ENCODE measurements at places on chromosomes 4 and X.

DNA sequence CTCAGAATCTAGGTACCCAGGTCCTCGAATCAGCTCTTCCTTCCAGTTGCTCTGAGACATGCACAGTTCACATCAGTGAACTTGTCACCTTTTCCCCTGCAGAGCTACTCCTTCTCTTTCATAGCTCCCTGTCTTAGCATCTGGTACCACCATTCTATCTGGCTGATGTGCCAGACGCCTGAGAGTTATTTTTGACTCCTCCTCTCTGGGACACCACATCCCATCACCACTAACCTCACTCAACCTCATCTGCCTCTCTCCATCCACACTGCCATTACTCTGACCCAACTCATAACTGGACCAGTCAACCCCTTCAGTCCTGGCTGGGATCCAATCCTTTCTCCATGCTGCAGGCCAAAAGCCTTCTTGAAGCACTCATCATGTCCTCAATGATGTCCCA, 44.5 kb downstream of the SLC2A9 start:
- DNase-seq: no peak

DNA sequence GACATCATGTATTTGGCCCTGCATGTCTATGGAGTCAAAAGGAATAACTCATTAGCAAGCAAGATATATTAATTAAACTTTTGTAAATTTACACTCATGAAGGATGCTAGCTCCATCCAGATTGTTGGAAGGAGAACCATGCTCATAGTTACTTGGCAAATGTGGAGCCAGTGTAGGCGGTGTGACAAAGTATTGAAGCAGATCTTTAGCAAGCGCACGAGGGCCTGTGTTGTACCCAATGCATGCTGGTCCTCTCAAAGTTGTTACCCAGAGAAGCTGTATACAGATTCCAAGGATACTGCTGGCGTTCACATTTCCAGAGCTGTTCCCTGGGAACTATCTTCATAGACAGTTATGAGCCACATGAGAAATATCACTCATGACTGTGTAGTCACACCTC, 196.4 kb upstream of the MBNL3 start:
- DNase-seq: no peak

GRCh38 chr4:173834151-173834550, 304.1 kb upstream of the HAND2 start:
- DNase-seq: no peak

- no peak for DNase-seq
These were observed at the start of gene MANBA for GRCh38 chr4:102760645-102761295. Gene MANBA (minus strand): TSS chr4:102760968. CDS start chr4:102760894, 74 bp downstream.

- no peak for DNase-seq
These were observed 12.7 kb downstream of the ADH4 start for GRCh38 chr4:99131378-99131777.

DNA sequence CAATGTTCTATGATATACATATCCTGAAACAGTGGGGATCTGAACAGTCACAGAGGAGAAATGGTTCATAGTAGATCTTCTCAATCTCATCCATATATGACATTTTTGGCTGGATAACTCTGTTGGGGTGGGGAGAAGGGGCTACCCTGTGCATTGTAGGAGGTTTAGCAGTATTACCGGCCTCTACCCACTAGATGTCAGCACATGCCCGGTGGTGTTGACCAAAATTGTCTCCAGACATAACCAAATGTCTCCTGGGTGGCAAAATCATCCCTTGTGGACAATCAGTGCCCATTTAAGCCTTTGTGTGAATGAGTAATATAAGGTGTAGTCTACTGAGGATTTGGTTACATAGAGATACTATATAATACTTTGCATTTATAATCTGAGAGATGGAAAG, 89.9 kb downstream of the PLS3 start:
- no peak for DNase-seq

DNA sequence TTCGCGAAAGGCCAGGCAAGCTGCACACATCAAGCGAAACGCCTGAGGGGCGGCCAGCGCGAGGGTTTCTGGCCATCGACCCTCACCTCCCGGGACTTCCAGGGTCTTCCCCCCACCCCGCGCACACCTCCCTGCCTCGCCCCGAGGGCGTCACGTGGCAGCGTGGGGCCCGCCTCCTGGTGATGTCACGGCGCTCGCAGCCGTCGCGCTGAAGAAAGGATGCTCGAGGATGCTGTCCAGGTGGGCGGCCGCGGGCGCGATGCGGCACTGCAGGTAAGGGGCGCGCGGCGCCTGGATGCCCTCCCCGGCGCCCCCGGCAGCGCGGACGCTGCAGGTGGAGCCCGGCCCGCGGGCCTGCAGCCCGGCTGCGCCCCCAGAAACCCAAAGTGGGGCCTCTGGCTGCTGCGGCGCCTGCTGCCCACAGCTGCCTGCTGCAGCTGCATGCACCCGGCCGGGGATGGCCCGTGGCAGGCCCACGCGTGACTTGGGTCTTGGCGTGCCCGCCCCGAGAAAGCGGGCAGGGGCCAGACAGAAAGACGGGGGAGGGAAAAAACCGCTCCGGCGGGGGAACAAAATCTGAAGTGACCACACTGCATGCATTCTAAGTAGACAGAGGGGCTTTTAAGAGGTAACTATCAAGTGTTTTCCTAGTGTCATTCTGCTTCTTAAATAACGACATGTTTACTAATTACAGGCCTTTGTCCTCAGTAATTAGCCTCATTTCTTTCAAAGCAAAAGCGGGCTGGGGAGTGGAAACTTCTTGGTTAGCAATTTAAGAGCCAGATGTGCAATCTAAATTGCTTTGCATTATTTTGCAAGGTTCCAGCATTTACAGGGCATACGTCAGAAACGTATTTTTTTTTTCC, 1.7 kb downstream of the CLCN4 start:
- no peak for DNase-seq

GRCh38 chr4:38612646-38613414, 51.2 kb upstream of the KLF3 start:
- DNase-seq: no peak

GRCh38 chrX:8432396-8432795, 32.2 kb upstream of the VCX3B start:
- no peak for DNase-seq

- no peak for DNase-seq
These were observed 1085.6 kb upstream of the TENM3 start for GRCh38 chr4:181157647-181158046.

DNA sequence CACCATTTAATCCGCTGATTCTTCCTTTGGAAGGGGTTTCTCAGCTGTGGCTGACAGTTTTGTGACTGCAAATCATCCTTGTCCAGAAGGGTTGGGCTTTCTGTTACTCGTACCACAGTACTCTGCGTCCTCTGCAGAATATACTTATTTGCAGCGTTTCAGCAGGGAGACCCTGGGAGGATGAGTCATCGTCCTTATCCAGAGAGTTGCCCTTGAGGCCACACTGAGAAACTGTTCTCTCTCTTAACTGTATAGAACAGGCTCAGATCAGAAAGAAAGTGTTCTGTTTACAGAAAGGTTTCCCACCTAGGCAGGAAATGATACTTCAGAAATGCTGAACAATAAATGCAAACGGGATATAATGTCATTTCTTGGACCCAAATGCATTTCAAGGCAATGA, 47.8 kb upstream of the DDX53 start:
- peak; percentile 17 for DNase-seq

- no peak for DNase-seq
These were observed 106.1 kb upstream of the TMEM150C start for GRCh38 chr4:82667761-82668480.

DNA sequence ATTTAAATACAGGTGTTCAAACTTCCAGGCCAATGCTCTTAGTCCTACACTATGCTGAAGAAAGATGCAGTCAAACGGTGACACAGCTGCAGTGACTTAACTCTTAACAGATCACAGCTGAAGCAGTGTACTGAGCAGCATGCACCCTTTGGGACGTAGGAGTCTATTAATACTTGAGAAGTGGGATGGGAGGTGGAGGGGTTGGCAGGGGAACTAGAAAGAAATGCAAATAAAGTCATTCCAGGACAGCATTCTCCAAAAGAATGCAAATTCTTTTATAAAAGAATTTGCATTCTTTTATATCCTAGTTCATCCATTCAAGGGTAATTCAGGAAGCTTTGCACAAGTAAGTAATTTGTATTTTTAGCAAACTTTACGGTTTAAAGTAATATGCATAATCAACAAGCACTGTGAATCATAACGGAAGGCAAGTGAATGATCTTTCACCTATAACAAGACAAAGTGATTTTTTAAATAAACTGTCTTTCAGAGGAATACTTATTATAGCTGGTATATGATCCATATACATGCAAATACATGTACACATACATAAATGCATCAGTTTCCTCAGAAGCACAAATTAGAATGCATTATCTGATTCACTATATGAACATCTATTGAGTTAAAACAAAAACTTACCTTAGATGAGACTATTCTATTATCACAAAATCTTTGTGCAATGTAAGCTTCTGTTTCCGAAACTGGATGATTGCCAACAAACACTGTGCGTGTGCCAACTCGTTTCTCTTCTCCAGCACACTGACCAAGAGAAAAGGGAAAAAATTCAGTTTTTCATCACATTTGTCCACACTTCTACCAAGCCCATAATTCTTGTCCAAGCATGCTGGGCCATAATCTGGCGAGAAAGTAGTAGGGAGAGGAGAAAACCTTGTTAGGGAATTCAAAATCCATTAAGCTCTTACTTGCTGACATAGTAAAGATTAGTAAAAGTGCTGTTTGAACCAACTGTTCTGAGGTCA, 106.5 kb downstream of the ATP11C start:
- peak; percentile 23 for DNase-seq

GRCh38 chrX:74446876-74447275, 25.6 kb downstream of the SLC16A2 start:
- DNase-seq: no peak

- no peak for DNase-seq
These were observed 15.2 kb downstream of the GUCY1A1 start for GRCh38 chr4:155681886-155682285.

DNA sequence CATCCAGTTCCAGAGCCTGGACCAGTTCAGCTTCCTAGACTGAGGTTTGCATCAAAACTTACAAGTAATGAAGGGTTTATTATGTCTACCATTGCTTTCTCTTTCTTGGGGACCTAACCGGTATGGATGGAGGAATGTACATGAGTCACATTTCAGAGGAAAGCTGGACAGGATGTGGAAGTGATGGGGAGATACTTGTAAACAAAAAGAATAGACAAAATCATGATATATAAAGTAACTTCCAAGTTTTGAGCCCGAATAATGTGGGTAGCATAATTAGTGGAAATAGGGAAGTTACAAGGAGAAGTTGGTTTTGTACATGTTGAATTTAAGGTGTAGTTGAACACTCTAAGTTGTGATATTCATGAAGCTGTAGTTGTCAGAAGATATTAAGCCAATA, 15.0 kb downstream of the FNIP2 start:
- DNase-seq: peak; percentile 58

- DNase-seq: no peak
These were observed 111.5 kb upstream of the PSAPL1 start for GRCh38 chr4:7546152-7546808.

- DNase-seq: no peak
These were observed 330.3 kb upstream of the FAM241A start for GRCh38 chr4:111814961-111815360.

DNA sequence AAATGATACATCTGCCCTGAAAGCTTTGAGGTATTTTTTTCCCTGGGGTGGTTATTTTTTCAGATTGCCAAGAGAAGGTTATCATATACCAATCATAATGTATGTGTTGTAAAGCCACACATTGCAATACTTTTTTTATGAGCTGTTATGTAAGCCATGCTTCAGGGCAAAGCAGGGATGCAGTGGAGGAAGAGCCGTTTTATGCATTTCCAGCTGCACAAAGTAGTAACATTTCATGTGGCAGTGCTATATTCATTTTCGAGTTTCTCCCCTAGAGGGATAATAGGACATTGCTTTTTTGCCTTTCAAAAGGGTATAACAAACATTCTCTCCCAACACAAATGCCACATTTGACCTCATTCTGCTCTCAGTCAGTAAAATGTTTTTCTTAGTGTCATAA, 68.5 kb downstream of the GALNT7 start:
- DNase-seq: no peak

DNA sequence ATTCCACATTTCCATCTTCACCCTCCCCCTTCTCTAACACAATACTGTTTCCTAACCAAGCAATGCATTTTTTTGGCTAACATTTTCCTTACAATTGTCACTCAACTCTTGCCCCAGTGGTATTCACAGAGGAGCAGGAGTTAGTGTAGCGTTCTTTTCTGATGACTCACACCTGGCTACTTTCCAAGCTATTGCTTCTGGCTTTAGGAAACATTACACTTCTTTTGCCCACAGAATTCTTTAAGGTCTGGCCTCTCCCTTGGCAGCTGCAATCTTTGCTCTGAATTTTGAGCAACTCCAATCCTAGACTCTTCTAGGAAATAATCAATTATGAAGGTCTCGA, 27.5 kb upstream of the PDGFC start:
- peak; percentile 97 for DNase-seq

DNA sequence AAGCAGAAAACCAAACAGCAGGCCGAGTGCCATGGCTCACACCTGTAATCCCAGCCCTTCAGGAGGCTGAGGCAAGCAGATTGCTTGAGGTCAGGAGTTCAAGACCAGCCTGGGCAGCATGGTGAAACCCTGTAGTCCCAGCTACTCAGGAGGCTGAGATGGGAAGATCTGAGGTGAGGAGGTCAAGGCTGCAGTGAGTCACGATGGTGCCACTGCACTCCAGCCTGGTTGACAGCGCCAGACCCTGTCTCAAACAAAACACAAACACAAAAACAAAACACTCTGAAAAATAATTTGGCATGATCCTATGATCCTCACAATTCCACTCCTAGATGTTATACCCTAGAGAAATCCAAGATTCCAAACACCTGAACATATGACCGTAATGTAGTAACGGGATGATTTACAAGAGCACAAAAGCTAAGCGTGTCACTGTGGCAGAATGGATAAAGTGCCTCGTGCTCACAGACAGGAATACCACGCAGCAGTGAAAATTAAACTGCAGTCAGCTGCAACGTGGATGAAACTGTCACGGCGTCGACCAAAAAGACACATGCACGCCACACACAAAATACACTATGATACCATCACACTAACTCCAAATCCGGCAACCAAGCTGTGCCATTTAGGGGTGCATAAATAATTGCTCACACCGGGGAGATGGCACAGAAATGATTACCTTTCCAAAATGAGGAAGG, 1.7 kb downstream of the NELFA start:
- DNase-seq: no peak

DNA sequence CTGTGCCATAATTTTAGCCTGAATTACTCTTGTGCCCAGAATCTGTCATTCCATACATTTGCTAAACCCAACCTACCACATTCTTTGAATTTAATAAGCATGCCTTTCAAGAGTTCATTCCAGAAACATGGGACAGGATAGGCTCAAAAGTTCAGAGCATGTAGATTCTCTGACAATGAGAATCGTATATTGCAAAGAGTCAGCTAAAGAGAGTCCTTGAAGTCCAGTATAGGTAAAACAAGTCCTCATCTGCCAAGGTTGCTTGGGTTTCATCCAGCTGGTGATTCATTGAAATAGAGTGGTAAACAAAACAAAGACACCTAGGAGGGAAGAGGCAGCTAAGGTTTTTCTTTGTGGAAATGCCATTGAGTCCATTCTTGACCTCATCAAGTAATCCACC, 249.3 kb upstream of the DIPK2B start:
- DNase-seq: no peak
